ENCODE measurements at places on chromosomes 16 and 17. TPM values are rescaled to one million over a fixed set of nuclear protein-coding genes. Genes with fewer than 3 reads are reported as not detected.

DNA sequence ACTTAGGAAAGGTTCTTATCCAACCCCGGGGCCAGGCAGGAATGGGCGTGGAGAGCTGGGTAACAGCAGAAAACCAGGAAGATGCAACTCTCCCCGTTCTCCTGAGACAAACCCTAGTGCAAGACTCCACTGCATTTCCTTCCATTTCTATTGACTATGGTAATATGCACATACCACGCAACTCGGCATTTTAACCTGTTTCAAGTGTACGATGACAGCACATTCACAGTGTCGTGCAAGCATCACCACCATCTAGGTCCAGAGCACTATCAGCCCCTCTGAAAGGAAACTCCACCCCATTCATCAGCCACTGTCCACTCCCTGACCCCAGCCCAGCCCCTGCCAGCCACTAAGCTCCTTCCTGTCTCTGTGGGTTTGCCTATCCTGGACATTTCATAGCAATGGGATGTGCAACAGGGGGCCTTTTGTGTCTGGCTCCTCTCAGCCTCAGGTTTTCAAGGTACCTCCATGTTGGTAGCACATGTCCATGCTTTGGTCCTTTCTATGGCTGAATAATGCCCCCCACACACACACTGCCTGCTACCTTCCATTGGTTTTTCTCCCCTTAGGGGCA, 441.9 kb downstream of the SOX9 start:
- no peak for DNase-seq

- no peak for DNase-seq
Observed at GRCh38 chr16:73304008-73304774, 256.3 kb upstream of the ZFHX3 start.

- DNase-seq = no peak
Observed at GRCh38 chr16:69056421-69056820, 49.0 kb upstream of the HAS3 start.

MYH2 gene
- 1.5 TPM for total RNA-seq

GRCh38 chr17:21003007-21003621, 39.7 kb downstream of the USP22 start:
- DNase-seq = no peak

DNA sequence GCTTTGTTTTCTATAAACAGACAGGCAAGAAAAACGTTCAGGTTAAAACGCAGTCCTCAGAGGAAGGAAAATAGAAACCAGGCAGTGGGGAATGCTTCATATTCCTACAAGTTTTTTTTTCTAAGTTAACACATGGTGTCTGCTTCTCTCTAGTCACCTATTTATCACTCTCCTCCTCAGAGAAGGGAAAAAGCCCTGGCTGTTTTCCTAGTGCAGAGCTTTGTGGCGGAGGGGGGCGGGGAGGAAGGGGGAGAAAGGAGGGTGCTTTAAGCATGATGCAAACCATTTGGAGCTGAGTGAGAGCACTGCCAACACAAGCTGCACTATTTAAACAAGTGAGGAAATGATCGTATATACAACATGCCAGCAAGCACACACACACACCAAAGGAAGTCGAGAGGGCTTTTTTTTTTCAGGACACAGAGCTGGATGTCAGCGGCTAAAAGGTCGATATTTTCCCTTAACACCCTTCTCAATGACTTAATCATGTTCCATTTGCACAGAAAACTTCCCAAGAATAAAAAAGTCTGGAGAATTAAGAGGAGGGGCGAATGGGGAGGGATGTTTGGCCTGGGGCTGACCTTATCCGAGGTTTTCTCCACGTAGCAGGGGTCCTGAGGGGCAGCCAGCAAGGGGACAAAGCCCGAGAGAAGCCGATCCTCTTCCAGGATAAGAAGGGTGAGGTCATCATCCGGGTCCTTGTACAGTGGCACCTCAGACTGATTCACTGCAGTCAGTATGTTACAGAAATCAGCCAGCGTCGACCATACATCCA, 117.4 kb downstream of the HIC1 start:
- no peak for DNase-seq

- no peak for DNase-seq
Observed at GRCh38 chr17:57355090-57355859, 99.0 kb downstream of the MSI2 start.

GRCh38 chr17:57586196-57586740, 158.8 kb downstream of the CCDC182 start:
- DNase-seq = no peak

DNA sequence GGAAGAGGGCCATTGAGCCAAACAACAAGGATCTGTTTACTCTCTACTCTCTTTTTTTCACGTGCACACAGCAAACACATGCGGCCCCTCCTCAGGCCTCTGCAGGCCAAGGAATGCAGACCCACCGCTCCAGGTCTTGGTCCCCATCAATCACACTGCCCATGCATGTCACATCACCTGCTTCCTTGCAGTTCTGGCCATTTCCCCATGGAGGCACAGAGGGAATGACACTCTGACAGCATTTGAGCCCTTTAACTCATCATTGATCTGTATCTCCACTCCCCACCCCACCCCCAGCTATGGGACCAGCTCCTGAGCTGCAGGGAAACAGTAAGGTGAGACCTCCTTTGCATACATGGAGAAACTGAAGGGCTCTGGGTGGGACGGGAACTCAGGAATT, 45.9 kb upstream of the MEIOC start:
- no peak for DNase-seq

DNA sequence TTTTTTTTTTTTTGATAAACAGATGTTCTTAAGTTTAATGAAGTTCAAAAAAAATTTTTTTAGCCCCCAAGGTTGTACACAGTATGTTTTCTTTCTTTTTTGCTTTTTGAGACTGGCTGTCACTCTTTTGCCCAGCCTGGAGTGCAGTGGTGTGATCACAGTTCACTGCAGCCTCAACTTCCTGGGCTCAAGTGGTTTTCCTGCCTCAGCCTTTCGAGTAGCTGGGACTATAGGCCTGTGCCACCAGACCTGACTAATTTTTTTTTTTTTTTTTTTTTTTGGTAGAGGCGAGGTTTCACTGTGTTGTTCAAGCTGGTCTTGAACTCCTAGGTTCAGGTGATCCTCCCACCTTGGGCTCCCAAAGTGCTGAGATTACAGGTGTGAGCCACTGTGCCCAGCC, 12.8 kb downstream of the ITGAE start:
- DNase-seq = no peak

DNA sequence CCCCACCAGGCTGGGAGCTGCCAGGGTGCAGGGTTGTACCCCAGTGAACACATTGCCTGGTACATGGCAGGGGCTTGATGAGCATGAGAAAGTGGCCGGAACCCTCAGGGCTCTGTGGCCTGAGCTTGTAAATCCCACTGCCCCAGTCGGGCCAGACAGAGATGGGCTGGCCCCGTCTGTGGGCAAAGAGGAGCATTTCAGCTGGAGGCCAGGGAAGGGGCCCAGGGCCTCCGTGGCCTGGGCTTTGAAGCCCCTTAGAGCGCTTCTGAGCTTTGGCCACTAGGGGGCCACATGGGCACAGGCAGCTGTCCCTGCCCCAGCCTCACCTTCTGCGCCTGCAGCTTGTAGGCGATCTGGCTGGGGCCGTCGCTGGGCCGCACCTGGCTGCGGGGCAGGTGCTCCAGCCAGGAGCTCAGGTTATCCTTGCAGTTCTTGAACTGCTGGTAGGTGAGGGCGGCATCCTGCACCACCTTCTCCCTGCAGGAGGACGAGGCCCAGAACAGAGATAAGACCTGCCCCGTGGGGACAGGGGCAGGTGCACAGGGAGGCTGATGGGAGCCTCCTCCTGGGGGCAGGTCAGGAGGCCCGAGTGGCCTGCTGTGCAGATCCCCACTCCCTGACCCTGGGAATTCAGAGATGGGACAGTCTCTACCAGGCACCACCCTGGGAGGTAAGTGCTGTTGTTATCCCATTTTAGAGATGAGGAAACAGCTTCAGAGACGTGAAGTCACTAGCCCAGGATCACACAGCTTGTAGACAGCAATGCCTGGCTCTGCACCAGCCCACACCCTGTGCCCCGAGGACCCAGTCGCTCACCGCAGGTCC, 12.8 kb downstream of the EVPL start:
- peak; percentile 92 for DNase-seq

C16orf90 gene
- not detected for total RNA-seq
